ENCODE measurements at places on chromosomes 16 and 17. TPM values are rescaled to one million over a fixed set of nuclear protein-coding genes. Genes with fewer than 3 reads are reported as not detected.

Gene MILR1
- total RNA-seq: 5.7 TPM

Gene NPIPB5
- 371 TPM for total RNA-seq

Gene LCMT1
- total RNA-seq: 19.0 TPM

Gene MYH2
- total RNA-seq: 1.7 TPM

Gene SOST
- total RNA-seq: 0.21 TPM

Gene KRT9
- total RNA-seq: not detected

Gene TMEM95
- total RNA-seq: not detected

Gene CCL22
- not detected for total RNA-seq

Gene MMP2
- total RNA-seq: 455 TPM

Gene GPRC5C
- total RNA-seq: 27.0 TPM

Gene TBX6
- 0.79 TPM for total RNA-seq

Gene RAMP2
- total RNA-seq: 16.0 TPM

DNA sequence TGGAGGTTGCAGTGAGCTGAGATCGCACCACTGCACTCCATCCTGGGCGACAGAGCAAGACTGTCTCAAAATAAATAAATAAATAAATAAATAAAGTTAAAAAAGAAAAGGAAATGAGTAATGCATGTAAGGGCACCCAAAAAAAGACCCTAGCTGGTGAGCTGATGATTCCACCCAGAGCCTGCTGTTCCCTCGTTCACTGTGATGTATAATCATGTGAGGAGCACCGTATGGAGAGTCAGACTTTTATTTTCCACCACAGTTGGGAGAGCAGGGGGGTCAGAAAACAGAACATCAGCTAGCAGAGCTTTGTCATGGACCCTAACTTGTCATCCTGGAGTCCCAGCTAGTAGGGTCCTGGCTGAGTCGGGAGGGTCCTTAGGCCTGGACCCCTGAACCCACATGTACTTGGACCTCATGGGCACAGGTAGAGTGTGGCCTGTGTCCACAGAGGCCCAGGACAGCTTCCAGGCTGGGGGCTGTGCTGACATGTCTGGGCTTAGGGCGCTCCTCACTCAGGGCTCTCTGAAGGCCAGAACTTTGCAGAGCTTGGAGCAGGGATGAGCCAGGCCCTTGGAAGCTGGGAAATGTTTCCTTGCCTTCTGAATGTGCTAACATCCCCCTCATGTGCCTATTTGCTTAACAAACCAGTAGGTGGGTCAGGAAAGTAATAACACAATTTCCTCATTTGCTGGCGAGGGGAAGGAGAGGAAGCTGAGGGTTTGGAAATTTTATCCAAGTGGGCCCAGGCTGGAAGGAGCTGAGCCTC, 18.8 kb upstream of the LASP1NB start:
- DNase-seq: no peak

DNA sequence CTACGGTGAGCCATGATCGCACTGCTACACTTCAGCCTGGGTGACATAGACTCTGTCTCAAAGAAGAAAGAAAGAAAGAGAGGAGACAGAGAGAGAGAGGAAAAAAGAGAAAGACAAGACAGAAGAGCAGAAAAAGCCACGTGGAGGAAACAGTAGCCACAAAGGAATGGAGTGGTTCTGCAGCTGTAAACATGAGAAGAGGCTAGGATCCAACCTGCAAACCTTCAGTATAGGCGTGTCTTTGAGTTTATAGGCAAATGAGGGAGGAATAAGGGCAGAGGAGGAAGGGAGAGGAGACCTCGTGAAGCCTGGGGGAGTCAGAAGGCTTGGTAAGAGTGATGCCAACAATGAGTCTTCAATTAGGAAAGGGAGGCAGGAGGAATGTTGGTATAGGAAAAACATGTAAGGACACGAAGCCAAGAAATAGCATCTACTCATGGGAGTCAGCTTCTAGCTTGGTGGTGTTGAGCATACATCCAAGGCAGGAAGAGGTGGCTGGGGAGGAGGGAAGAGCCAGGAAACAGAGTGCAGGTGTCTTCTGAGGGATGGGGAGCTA, 3.9 kb downstream of the MED9 start:
- DNase-seq: no peak

GRCh38 chr17:1379930-1380313, 20.1 kb downstream of the YWHAE start:
- DNase-seq: no peak

DNA sequence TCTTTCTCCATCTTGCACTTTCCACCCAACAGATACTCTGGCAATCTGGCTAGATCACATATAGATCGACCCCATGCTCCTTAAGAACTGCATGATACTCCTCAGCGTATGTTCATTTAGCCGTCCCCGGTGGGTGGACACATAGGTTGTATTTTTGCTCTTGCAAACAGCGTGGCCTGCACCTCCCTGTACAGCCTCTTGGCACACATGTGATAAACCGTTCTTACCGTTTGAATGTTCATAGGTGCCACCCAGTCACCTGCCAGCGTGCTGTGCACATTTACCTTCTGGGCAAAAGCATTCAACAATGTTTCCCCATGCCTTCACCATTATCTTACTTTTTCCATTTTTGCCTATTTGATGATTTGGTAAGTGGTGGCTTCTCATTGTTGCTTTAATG, 6.2 kb downstream of the TNP2 start:
- DNase-seq: no peak

GRCh38 chr17:15946611-15947120, 1.7 kb downstream of the ADORA2B start:
- no peak for DNase-seq

- DNase-seq: no peak
Measured at GRCh38 chr16:56370875-56371659, 54.3 kb downstream of the AMFR start.

- DNase-seq: no peak
Measured at GRCh38 chr16:70686376-70687101, 686 bp upstream of the MTSS2 start.

GRCh38 chr16:9837481-9837880, 344.7 kb downstream of the GRIN2A start:
- no peak for DNase-seq

DNA sequence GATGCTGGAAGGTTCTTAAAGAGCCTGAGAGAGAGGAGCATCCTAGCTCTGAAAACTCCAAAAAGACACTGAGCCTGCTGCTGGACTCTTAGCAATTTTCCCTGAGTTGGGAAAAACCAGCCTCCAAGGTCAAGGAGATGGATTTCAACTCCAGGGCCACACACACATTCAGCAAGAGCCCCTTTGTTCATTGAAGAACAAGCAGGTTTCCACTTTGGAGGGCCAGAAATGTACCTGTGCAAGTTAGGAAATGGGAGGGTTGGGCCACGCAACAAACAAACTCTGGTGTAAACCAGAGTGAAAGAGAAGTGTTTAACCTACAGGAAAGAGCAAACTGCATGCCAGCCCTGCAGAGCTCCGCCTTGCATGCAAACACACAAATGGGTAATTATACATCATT, 264.8 kb upstream of the RPL38 start:
- DNase-seq: no peak

- DNase-seq: no peak
Measured at GRCh38 chr17:362721-363120, 10.1 kb upstream of the RPH3AL start.

- DNase-seq: no peak
Measured at GRCh38 chr16:71854369-71854948, 8.7 kb downstream of the ATXN1L start.

DNA sequence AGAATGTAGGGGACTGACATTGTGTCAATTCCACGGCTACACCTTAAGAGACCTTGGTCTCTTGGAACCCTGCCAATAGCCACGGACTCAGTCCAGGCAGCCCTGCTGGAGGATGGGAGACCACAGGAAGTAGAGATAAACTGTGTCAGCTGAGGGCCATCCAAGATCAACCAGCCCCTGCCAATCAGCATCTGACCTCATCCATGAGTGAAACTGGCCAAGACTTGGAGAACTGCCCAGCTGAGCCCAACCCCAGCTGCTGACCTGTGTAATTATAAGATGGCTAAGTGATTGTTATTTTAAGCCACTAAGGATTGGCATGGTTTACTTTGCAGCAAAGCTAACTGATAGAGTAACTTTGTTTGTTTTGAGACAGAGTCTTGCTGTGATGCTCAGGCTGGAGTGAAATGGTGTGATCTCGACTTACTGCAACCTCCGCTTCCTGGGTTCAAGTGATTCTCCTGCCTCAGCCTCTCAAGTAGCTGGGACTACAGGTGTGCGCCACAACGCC, 13.3 kb upstream of the YWHAE start:
- no peak for DNase-seq

DNA sequence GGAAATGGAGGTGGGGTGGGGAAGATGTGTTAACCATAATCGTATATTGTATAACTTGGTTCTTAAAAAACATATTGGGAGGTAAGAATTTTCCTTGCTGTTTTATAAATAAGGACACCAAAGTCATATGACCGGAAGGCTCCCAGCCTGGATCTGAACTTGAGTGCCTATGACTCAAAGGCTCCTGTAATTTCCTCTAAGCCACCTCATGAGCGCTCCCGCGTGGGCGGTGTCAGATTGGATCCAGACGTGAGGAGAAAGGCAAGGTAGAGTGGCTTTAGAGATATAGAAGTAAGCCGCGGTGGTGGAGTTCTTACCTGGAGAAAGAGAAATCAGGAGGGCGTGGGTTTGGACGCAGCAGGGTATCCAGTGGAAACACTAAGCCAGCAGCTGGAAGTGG, 196.2 kb upstream of the NLRP1 start:
- DNase-seq: no peak

GRCh38 chr17:76417499-76418143, 33.2 kb downstream of the SPHK1 start:
- no peak for DNase-seq

- no peak for DNase-seq
Measured at GRCh38 chr16:58125781-58126335, 3.3 kb downstream of the CFAP20 start.

- DNase-seq: no peak
Measured at GRCh38 chr17:5864741-5865657, 205.2 kb upstream of the WSCD1 start.

DNA sequence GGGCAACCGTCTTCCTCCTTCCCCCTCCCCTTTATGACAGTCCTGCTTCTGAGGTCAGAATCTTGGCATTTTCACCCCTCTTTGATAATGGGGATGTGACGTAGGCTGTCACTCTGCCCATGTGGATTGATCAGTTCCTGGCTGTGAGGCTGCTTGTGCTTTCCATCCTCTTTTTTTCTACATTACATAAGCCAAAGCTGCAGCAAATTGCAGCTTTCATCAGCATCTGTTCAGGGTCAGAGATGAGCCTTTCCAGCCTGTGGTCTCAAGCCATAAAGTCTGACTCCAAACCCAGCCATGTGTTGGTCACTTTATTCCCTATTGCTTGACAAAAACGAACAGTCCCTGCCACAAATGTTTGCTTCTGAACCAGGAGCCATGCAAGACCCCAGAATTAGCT, 535.1 kb downstream of the CDH11 start:
- no peak for DNase-seq

GRCh38 chr16:84271037-84271436, 23.6 kb upstream of the WFDC1 start:
- no peak for DNase-seq

All from urinary bladder (tissue), 4 donors.